ENCODE measurements at places on chromosomes 12 and 14.
A peak's percentile ranks its signal among the peaks of the same experiment; 100 is the strongest.

GRCh38 chr14:65958664-65959562 is 527.3 kb upstream of the CCDC196 start:
- DNase-seq = peak; percentile 36

DNA sequence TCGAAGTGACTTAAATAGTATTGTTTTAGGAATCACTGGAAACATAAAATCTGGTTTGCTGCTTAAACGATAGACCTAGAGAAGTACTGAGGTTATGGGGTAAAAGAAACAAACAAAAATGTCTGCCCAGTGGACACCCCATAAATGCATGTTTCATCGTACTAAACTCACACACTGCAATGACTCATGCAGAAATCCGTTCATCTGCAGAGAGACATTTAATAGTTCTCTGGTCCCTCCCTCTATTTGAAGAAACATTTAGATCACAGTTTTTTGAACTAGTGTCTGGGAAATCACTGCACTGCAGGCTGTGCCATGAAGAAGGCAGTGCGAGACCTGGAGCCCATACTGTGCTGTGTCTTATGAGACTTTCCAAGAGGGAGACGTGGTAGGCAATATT is 25.5 kb downstream of the SLC17A8 start:
- DNase-seq = peak; percentile 45

- DNase-seq = peak; percentile 34
These were observed 457.0 kb downstream of the PCNX1 start for GRCh38 chr14:71363946-71364925.

DNA sequence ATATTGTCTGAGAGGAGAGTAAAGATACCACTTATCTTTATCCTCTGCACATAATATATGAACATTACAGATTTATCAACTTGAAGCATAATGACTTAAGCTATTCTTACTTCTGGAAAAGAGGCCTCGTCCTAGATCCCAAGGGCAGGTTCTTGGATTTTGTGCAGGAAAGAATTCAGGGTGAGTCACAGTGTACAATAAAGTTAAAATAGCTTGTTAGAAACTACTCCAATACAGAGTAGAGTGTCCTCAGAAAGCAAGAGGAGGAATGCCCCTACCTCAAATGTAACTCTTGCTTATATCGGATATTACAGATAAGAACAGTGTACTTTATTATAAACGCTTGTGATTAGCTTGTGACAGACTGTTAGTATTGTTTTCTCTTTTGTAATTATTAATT is 41.9 kb upstream of the ABCC9 start:
- DNase-seq = no peak

- DNase-seq = no peak
These were observed 195.5 kb downstream of the PAX9 start for GRCh38 chr14:36857136-36857535.

GRCh38 chr14:100376751-100377171 is 53.6 kb downstream of the SLC25A47 start:
- DNase-seq = peak; percentile 30

DNA sequence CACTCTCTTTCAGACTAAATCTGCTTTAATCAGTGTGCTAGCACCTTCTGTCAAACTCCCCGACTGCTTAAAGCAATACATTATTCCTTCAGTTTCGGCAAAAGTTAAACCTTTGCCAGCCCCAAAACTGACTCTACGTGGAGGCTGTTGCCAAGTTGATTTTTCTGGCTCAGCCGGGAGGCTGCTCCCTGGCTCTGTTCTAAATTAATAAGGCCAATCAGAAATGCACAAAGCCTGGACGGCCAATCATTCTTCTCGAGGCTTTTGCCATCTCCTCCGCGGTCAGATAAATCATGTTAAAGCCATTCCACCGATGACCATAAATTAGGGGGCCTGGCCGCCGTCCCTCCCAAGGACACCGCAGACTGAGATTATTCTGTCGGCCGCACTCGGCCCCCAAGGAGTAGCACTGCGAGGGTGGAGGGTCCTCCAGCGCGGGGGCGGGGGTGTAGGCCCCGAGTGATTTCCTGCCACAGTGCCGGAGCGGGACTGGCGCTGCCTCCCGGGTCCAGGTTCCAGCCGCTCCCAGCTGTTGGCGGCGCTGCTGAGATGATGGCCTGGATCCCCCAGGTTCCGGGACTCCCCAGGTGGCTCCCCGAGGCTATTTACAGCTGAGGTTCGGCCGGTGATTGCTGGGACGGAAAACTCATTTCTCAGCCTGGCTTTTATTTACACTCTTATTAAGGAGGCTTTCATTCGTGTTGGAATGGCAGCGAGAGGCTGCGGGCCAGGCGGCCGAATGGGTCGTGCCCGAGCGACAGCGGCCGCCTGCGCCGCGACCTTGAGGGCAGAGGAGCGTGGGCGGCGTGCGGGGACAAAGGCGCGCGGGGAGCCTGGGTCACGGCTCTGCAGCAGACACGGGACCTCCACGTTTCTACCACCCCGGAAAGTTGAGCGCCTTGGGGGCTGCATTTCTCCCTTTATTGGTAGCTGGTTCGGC is 165.1 kb downstream of the MON2 start:
- DNase-seq = peak; percentile 96

DNA sequence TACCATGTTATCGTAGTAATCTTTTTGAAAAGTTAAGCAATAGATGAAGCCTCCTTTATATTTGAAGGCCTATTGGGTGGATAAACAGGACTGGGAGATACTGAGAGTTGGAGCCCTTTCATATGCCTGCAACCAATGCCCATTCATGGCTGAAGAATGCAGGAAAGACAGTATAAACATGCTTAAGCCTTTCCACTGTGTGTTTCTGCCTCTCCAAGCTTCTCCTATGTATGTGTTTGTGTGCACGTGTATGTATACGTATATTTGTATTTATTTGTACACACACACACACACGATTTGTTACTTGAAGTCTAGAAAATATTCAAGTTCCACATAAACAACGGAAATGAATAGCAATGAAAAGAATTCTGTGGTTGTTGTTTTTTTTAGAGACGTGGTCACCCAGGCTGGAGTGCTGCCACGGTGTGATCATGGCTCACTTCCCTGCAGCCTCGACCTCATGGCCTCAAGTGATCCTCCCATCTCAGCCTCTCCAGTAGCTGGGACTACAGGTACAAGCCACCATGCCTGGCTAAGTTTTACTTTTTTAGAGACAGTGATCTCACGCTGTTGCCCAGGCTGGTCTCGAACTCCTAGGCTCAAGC is 1453.5 kb downstream of the AACS start:
- DNase-seq = peak; percentile 45

DNA sequence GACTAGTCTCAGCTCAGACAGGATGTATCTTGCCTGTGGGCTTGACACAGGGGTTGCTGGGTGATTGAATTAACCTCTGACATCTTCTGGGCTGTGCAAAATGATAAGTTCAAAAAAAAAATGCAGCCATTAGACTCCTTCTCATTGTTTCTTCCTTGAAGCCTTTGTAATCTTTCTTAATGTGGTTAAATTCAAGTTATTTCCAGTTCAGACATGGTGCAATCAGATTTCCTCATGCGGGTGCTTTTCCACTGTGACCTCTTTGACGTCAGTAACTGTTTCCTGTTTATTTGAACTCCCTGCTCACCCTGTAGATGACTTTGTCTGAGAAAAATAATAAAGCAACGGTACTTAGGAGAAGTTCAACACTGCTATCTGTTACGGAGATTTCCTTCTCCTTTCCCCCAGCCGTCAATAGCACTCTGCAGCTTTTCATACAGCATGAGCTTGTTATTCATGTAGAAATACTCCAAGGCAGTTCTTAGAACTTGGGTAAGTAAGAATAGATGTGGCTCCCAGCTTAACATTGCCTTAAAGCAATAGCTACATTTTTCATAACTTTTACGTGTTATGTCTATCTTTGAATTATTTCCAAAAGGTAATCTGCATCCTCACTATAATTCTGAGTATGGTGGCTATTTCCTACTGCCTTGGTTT is 155.5 kb downstream of the PRKCH start:
- peak; percentile 94 for DNase-seq

DNA sequence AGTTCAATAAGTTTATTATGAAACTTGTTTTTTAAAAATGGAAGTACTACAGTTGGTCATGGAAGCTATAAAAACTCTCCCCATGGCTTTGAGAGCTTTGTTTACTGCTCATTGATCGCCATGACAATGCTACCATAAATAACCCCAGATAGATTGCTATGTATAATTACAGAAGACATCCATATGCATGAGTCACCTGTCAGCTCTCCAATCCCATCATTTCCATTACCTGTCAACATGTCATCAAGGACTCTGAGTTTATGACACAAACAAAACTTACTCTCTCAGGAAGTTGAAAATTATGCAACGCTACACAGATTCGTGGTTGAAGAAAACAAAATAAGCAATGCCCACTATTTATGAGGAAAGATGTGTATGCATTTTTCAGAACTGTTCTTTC is 144.4 kb downstream of the SEC23A start:
- peak; percentile 84 for DNase-seq

- DNase-seq = no peak
These were observed 55.9 kb upstream of the RERGL start for GRCh38 chr12:18145924-18146323.

DNA sequence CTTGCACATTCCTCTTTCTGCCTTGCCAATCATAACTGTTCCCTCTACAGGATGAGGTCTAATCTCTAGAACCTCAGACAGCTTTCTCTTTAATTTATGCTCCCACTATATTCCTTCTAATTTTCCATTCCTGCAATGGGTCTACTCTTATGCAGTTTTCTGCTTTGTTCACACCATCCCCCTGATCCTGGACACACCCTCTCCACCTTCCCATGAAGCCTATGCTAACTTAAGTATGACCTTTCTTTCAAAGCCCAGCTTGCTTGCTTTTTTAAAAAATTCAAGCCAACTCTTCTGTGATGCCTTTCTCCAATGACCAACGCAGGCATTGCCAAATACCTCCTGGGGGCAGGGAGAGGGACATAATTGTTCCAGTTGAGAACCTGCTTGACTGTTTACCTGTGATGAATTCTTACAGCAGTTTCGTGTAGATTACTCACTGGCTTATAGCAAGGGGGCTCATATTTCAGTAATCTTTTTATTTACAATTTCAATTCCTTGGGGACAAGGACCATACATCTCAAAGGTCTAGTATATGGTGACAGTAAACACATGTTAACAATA is 7.8 kb downstream of the SLC38A1 start:
- peak; percentile 41 for DNase-seq

- no peak for DNase-seq
These were observed 259.9 kb upstream of the GARIN6 start for GRCh38 chr12:99387661-99388060.

GRCh38 chr14:87888136-87888999 is 104.6 kb downstream of the GALC start:
- DNase-seq = no peak

GRCh38 chr14:22007363-22007762 is 333.7 kb upstream of the OR4E1 start:
- no peak for DNase-seq

DNA sequence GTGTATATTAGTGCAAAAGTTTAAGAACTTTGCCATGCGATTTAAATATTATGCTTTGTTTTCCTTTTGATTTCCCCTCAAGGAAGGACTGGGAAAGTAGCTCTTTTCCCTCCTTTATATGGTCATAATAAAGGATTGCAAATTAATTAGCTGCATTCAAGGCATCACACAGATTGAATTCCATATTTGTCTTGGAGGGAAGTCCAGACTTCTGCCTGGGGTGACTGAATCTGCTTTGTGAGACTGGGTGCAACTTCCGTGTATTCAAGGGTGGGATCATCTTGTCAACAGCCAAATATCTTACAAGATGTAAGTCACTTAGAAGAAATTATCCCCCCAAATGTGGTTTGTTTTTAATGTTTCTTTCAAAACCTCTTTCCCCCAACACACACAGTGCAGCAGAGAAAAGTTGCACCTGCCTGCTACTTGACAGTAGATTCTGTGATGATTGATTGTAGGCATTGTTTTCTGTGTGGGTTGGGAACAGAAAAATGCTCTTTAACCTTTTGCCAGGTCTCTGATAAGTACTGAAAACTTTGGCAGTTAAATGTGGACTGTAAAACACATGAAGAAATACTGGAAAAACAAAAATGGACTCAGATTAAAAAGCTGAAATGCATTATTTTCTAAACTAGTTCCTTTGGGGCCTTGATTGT is 28.4 kb downstream of the STK38L start:
- no peak for DNase-seq

DNA sequence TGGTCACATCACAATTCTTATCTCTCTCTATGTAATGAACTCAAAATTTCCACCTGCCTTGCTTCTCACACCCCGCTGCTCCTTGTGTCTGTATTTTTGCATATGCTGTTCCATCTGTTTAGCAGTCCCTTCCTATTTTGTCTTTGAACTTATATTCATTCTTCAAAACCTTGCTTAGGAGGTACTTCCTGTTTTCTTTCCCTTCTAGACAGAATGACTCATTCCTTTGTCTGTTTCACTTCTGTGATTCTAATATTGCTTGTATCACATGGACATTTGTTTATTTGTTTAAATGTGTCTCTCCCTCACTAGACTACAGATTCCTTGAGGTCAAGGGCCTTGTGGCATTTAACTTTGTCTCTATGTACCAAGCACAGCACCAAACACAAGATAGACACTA is 424.2 kb downstream of the ETNK1 start:
- peak; percentile 15 for DNase-seq

All from M059J (cell line).